ENCODE measurements at places on chromosomes 3 and 15. TPM values are rescaled to one million over a fixed set of nuclear protein-coding genes. Genes with fewer than 3 reads are reported as not detected.

GRCh38 chr3:44032487-44032886, 209.2 kb upstream of the TOPAZ1 start:
- DNase-seq: no peak

DNA sequence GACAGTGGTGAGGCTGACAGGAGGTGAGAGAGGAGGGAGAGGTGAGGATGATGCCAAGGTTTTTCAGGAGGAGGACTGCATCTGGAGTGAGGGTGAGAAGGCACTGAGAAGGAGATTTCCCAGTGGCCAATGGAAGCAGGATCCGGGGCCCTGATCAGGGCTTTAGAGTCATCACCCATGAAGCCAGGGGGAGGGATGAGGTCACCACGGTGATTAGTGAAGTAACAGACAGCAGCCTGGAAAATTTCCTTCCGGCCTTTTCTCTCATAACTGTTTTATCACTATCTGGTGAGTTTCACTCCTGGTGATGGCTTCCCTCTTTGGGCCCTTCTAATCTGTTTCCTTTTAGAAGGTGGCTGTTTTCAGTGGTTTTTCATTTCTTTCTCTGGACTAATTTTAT, 80.5 kb upstream of the WNT5A start:
- no peak for DNase-seq

- no peak for DNase-seq
Observed at GRCh38 chr3:39118079-39118478, 10.6 kb downstream of the TTC21A start.

GRCh38 chr3:193852901-193853300, 259.9 kb downstream of the OPA1 start:
- no peak for DNase-seq

LTF gene
- total RNA-seq: not detected

Measured in LHCN-M2 (cell line).